ENCODE measurements at places on chromosomes 16 and 17.
A peak's percentile ranks its signal among the peaks of the same experiment; 100 is the strongest.

DNA sequence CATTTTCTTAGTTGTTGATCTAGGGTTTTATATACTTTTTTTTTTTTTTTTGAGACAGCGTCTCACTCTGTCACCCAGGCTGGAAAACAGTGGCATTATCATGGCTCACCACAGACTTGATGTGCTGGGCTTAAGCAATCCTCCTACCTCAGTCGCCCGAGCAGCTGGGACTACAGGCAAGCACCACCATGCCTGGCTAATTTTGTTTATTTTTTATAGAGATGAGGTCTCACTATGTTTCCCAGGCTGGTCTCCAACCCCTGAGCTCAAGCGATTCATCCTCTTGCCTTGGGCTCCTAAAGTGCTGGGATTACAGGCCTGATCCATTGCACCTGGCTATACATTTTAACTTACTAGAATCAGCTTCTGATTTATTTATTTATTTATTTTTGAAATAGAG lies 34.2 kb upstream of the ATP2A3 start:
- DNase-seq = no peak

DNA sequence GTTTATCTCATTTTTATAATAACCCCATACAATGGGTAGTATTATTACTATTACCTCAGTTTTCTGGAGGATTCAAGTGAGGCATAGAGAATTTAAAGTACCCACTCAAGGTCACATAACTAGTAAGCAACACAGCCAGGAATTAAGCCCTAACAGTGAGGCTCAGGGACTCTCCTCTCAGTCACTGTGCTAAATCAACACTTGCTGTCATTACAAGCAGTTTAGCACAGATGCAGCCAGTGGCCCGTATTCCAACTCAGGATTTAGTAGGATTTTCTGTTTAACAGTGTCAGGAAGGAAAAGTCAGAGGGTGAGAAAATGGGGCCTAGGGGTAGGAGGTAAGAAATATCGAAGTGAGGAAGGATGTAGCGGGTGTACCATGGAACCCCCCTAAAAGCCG lies 536.9 kb downstream of the TMEM114 start:
- DNase-seq = no peak

DNA sequence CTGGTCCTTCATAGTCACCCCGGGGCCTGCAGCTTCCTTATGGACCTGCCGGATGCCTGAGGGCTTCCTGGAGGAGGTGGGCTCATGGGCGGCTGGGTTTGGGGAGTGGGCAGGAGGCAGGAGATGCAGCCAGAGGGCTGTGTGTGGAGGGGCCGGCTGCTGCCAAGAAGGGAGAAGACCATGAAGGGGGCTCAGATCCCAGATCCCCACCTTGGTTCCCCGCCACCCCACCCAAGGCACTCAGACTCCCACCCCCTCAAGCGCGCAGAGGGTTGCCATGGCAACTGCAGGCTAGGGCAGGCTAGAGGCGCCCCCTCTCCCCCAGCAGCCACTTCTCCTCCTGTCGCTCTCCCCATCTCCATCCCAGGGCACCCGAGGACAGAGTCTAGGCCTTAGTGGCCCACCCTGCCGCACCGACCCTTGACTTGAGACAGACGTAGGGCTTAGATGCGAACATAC lies 104.5 kb downstream of the CRLF3 start:
- DNase-seq = no peak

DNA sequence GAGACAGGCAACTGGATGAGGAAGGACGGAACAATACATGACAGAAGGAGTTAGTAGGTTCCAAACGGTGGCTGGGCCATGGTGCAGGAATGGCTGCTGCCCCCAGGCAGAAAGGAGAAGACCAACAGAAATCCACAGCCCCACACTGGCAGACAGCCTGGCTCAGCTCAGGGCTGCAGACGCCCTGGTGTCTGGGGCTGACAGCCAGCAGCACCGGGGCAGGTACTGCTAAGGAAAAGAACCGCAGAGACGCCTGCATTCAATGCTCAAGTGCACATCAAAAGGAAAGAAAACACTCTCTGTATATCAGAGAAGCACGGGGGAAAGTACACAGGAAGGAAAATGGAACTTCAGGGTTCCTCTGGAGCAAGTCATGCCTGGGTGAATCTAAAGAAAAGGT lies 53.4 kb downstream of the GAS7 start:
- DNase-seq = no peak

GRCh38 chr16:73065632-73066330 lies 17.9 kb upstream of the ZFHX3 start:
- DNase-seq = no peak

DNA sequence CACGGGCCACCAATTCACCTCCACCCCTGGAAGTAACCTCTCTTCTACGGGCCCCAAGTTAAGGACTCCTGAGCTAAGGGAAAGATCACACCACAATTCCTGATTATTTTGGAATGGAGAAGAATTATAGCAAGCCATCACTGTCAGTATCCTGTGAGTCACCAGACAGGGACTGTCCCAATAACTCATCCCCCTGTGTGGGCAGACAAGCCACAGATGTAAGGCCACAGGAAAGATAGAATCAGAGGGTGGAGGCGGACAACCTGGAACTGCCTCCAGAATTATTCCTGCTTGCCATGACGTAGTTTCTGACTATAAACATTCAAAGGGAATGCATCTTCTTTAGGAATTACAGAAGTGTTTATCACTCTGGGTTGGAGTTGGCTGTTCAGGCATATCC lies 5.8 kb upstream of the MYO1D start:
- no peak for DNase-seq

DNA sequence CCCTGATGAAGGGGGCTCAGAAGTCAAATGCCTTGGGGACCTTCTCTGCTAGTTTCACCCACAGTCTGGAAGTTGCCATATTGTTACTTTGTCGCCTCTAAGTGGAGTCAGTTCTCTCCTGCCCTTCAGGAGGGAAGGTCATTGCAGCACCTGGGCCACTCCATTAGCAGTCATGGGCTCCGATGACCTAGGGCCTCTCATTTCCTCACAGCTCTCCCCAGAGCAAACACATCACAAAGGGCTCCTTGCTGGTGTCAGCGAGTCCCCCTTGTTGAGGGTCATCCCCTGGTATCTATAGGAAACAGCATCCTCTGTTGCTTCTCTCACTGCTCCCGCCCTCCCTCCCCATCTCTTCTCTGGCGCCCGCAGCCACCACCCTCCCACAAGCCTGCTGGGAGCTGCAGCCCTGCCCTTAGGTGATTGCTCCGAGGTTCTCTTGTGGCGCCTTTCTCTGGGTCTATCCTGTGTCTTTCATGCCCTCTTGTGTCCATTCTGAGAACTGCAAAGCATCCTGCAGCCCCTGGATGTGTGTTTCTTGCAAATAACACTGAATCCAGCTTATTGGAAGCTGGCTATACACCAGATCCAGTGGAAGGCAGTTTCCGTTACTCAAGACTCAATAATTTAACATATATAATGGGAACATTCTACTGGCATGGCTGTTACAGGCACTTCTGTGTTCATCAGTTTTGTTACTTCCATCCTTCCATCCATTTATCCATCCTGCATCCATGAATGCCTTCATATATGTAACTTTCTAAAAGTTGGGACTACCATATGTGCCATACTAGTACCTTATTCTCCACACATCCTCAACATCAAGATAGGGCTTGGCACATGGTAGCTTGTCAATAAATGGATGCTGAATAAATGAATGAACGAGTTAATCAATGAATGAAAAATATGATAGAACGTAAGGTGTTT lies 21.2 kb downstream of the PDILT start:
- peak; percentile 47 for DNase-seq

DNA sequence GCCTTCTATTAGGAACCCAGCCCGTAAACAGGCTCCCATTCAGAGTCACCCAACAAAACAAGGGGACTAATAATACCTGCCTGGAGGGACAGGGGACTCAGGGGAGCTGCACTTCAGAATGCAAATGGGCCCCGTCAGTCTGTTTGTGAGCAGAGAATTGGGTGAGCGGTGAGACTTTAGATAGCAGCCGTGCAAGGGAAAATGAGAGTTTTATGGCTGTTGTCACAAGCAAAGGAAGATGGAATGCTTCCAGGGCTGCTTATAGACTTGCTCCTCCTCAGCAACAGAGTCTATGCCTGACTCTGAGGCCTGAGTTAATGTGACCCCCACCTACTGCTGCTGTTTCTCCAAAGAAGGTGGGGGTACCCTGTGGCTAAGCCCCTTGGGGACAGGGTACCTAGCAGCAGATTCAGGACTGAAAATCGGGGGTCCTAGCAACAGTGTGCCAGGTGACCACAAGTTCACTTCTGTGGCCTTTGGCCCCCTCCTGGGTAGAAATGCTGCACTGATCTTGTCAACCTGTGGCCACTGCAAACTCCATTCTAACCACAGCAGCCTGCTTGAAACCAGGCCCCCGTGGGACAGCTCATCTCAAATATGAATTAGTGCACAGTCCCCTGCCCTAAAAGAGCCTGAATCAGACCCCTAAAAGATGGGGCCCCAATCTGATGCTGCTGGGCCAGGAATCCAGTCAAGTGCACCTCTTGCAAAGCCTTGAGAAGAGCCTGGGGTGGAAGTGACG lies 126.4 kb downstream of the C16orf78 start:
- DNase-seq = no peak

DNA sequence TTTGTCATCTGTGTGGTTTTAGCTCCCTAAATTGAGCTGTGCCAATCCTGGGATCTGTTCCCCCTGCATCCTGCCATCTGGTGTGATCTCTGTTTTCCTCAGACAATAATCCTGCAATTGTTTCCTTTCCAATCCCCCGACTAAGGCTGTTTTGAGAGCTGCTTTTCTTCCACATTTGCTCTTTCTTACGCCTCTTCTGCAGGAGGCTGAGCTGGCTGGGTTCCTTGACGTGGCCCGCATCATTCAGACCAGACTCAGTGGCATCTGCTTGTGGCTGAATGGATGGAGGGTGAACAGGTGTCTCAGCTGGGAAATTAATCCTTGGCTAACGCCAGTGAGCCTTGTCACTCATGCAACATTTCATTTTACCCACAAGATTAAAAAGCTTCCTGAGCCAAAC lies 9.8 kb upstream of the MED9 start:
- no peak for DNase-seq

DNA sequence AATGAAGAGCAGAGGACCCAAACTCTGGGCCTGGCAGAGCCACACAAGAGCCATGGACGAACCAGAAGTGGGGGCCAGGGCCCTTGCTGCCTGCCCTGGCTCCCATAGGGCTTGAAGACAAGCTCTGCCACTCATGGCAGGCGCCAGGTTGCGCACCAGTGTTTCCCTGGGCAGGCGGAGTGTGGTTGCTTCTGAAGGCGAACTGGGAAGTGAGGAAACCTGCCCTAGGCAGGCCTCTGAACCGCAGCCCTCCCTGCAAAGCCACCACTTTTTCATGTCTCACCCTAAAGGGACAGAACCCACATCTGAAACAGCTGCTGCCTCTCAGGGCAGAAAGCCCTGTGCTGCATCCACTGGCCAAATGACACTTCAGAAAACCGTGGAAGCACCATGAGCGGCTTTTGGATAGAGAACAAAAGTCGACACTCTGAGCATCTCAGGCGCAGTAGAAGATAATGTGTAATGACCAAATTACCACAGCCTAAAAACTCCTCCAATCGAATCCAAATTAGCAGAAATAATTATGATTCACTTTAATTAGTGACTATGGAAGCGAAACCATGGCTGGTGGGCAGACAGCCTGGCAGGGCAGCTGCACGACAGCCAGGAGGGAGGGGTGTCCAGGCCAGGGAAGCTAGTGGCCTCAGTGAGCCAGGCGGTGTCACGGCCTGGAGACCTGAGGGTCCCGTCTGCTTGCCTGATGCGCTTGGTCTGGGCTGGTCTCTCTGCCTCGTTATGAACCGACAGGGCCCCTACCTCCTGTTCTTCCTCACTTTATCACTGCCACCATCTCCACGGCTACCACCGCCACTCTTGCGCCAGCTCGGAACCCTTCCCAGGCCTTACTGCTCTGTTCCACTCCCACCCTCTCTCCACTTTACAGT lies 59.1 kb downstream of the PRMT7 start:
- DNase-seq = peak; percentile 25
